SJCRH30 (cell line): ENCODE measurements at places on chromosomes 1 and 21.

- no peak for DNase-seq
These were observed 198.4 kb upstream of the VAMP3 start for GRCh38 chr1:7572654-7573152.

DNA sequence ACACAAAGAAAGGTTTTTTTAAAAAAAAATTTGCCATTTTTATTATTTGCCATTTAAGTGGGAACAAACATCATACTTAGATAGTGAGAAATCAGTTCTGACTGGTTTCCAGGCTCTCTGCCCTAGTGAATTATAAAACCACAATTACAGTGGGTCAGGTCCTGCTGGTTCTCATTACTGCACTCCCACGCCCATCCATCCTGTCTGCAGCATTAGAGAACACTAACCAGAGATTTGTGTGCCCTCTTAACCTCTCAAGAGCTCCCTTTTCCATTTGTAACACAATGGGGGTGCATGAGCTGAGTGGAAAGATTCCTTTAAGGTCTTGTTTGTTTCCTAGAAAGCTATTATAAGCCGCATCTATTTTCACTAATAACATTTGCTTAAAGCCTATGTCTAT, 489.3 kb downstream of the AMY1C start:
- no peak for DNase-seq

GRCh38 chr1:27658951-27659496, 13.0 kb downstream of the IFI6 start:
- peak; percentile 81 for DNase-seq

DNA sequence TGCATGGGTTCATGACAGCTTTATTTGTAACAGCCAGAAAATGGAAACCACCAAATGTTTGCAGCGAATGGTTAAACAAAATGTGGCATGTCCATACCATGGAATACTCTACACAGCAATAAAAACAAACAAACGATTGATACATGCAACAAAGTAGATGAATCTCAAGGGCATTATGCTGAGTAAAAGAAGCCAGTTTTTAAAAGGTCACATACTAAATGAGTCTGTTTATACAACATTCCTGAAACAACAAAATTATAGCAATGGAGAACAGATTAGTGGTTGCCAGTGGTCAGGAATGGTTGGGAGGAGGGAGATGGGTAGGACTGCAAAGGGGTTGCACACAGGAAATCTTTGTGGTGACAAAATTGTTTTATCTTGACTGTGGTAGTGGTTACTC, 202.4 kb upstream of the UBE2U start:
- no peak for DNase-seq

DNA sequence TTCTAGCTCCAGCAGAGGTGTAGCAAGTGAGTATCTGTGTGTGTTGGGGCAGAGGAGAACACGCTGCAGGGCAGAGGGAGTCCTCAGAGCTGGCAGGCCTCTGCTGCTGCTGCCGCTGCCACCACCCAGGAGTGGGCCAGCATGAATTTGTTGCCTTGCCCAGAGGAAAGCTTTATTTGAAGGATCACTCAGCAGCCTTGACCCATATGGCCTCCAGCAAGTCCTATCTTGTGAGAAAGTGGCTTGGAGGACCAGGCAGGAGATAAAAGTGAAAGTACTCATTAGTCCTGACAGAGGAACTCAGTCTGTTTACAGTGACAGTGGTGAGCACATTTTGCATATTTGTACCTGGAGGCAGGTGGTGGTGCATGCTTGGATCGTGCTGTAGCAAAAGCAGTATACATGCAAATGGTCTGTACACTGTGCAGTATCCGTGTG, 3.1 kb downstream of the TRAF5 start:
- no peak for DNase-seq

DNA sequence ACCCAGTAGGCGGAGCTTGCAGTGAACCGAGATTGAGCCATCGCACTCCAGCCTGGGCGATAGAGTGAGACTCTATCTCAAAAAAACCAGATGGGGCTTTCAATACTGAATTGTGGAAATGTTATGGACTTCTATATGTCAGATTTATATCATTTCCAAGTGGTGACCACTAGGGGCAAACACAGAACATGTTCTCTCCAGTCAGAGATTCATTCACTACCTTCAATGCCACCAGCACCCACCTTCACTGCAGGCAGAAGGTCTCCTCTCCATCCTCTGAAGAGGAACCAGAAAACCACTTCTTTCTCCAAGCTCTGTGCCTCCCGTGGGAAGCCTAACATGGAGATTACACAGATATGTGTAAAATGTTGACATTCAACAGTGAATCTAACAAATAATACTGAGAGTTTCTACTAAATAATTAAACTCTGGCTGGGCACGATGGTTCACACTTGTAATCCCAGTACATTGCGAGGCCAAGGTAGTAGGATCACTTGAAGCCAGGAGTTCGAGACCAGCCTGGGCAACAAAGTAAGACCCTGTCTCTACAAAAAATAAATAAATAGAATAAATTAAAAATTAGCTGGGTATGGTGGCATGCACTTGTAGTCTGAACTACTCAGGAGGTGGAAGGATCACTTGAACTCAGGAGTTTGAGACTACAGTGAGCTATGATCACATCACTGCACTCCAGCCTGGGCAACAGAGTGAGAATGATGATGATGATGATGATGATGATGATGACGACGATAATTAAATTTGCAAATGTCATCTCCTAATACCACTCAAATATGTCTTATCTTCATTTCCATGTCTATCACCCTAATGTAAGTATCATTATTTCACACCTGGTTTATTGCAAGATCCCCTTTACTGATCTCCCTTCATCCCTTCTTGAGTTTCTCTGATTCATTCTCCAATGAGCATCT, 151.1 kb downstream of the ZNF281 start:
- DNase-seq, result no peak
